Spinal cord (tissue), 10 donors: ENCODE measurements at places on chromosomes 7 and 10. TPM values are rescaled to one million over a fixed set of nuclear protein-coding genes. Genes with fewer than 3 reads are reported as not detected.

TSPAN15 gene
- 27.2 TPM for total RNA-seq

ZNF804B gene
- 5.5 TPM for total RNA-seq

FAM107B gene
- 56.9 TPM for total RNA-seq

DNA sequence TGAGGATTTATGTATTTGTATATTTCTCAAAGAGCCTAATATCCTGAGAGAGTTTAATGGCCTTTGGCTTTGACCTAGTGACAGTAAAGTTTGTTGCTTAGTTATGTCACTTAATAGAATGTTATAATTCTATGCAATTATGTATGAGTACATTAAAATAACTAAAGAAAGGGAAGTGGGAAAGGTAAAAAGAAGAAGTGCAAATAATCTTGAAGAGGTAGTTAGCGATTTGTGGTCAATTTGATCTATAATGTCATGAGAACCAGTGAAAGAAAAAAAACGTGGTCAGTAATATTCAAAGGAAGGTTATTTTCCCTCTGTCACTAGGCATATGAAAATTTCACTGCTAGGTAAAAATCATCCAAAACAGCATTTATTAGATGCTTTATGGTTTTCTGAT lies 143.4 kb upstream of the LSM8 start:
- H3K4me3 ChIP-seq, result no peak overlapping the region
- no peaks in the 10 kb centered on the region for H3K4me1 ChIP-seq
- no peaks in the 10 kb centered on the region for H3K36me3 ChIP-seq

- peaks cover 19% of the 10 kb centered on the region for H3K4me1 ChIP-seq
- H3K27me3 ChIP-seq, result no peaks in the 10 kb centered on the region
- peak within 1 kb of the TSS; percentile 47 for H3K4me3 ChIP-seq
- H3K36me3 ChIP-seq, result no peaks in the 10 kb centered on the region
- peak; percentile 58 for DNase-seq
These were observed at the start of gene SMKR1 for GRCh38 chr7:129501760-129502707. Gene SMKR1, plus strand, starts transcription at chr7:129502531. Its CDS starts 294 bp downstream, at chr7:129502825.

- no peaks in the 10 kb centered on the region for H3K27me3 ChIP-seq
- H3K4me1 ChIP-seq, result no peaks in the 10 kb centered on the region
- no peak overlapping the region for H3K27ac ChIP-seq
- no peak overlapping the region for H3K4me3 ChIP-seq
- DNase-seq, result no peak
These were observed 31.5 kb upstream of the OR9A4 start for GRCh38 chr7:141884539-141885225.

DNA sequence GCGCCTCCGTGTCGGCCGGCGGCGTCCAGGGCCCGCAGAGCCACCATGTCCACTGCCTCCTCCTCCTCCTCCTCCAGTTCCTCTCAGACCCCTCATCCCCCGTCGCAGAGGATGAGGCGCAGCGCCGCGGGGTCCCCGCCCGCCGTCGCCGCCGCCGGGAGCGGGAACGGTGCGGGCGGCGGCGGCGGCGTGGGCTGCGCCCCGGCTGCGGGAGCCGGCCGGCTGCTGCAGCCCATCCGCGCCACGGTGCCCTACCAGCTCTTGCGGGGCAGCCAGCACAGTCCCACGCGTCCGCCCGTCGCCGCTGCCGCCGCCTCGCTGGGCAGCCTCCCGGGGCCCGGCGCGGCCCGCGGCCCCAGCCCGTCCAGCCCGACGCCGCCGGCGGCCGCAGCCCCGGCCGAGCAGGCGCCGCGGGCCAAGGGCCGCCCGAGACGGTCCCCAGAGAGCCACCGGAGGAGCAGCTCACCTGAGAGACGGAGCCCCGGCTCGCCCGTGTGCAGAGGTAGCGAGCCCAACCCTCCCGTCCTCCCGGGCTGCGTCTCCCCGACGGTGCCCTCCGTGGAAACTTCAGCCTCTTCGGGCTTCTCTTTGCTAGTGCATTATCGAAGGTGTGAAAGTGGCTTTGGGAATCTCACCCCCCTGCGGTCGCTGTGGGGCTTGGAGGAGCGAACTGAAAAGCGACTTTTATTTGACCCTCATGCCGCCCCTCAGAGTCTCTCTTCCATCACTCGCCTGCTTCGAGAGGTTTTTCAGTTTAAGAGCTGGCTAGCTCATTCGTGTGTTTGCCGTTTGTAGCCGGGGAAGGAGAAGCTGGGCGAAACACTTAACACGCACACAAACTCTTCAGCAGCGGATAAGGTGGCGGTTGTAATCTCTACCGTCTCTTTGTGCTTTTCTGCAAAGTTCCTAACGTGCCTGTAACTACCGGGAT lies 975 bp downstream of the GLCCI1 start:
- H3K4me1 ChIP-seq, result peaks cover 3% of the 10 kb centered on the region
- H3K27me3 ChIP-seq, result no peaks in the 10 kb centered on the region
- DNase-seq, result peak; percentile 77
- peak overlapping the region; percentile 99 for H3K27ac ChIP-seq
- peak overlapping the region; percentile 88 for H3K4me3 ChIP-seq
- H3K36me3 ChIP-seq, result no peaks in the 10 kb centered on the region

IFIT1 gene
- 35.3 TPM for total RNA-seq

- peaks cover 58% of the 10 kb centered on the region for H3K36me3 ChIP-seq
- DNase-seq, result no peak
- peak overlapping the region; percentile 10 for H3K27ac ChIP-seq
These were observed 18.3 kb downstream of the GPER1 start for GRCh38 chr7:1106063-1106792.

DNA sequence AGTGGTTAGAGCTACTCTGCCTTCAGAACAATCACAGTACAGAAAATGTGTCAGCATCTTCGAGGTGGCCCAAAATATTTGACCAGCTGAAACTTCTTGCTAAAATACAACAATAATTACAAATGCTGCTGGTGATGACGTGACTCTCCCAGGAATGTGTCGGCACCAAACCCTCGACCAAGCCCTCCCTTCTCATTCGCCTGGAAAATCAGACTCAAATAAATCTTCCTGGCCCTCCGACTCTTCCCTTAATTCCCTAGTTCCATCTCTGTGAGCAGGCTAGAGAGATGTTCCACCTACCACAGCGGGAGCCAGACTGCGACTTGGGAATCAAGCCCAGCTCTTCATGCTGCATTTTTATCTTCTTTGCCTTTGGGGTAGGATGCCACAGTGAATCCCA lies 4.1 kb downstream of the PRSS2 start:
- H3K27me3 ChIP-seq, result no peaks in the 10 kb centered on the region
- H3K36me3 ChIP-seq, result no peaks in the 10 kb centered on the region
- H3K27ac ChIP-seq, result no peak overlapping the region

GRCh38 chr10:103480521-103480920 lies 1.5 kb upstream of the CALHM3 start:
- DNase-seq, result no peak
- no peaks in the 10 kb centered on the region for H3K36me3 ChIP-seq
- H3K4me3 ChIP-seq, result no peak overlapping the region
- peaks cover 5% of the 10 kb centered on the region for H3K4me1 ChIP-seq

GATA3 gene
- 0.28 TPM for total RNA-seq

FKBP6 gene
- 0.11 TPM for total RNA-seq

HOXA11 gene
- not detected for total RNA-seq

GRCh38 chr10:87092376-87092860 lies 2.2 kb downstream of the GLUD1 start:
- peak overlapping the region; percentile 80 for H3K4me3 ChIP-seq
- peak overlapping the region; percentile 87 for H3K27ac ChIP-seq
- no peaks in the 10 kb centered on the region for H3K27me3 ChIP-seq
- DNase-seq, result no peak
- peaks cover 15% of the 10 kb centered on the region for H3K4me1 ChIP-seq

DNA sequence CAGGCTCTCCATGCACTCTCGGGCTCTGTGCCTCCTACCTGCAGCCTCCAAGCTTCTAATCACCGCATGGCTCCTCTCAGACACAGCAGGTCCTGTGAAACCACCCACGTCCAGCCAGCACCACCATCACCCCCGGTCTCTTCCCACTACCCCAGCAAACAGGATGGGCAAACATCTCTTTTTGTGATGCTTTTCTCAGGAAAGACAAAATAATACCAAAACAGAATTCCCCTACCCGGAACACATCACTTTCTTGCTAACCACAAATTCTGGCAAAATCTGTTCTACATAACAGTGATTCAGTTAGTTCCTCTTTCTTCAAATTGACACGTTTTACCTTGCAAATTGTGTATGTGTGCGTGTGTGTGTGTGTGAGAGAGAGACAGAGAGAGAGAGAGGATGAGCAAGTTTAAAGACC lies 6.5 kb downstream of the SNX8 start:
- no peaks in the 10 kb centered on the region for H3K4me1 ChIP-seq
- H3K27ac ChIP-seq, result no peak overlapping the region
- no peaks in the 10 kb centered on the region for H3K27me3 ChIP-seq
- no peak for DNase-seq

GRCh38 chr10:6171881-6172695 lies 30.6 kb upstream of the PFKFB3 start:
- H3K4me3 ChIP-seq, result no peak overlapping the region
- H3K27ac ChIP-seq, result no peak overlapping the region
- H3K36me3 ChIP-seq, result peaks cover 5% of the 10 kb centered on the region
- no peak for DNase-seq
- peaks cover 6% of the 10 kb centered on the region for H3K4me1 ChIP-seq

DNA sequence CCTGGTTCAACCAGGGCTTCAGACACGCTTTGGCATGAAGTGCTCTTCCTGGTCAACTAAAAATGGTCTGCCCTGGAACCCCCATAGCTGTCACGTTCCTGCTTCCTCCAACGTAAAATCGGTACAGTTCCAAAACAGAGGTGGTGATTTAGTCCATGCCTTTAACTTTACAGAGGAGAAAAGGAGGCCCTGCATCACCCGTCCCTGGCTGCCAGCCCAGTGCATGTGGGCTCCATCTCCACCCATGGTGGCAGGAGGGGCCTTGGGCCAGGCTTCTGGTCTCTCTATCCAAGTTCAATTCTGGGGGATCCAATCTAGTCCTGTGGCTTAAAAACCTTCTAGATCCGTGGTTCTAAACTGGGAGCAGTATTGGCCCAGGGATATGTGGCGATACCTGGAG lies 18.7 kb downstream of the ECHDC3 start:
- H3K27me3 ChIP-seq, result no peaks in the 10 kb centered on the region
- peaks cover 7% of the 10 kb centered on the region for H3K4me1 ChIP-seq
- no peak overlapping the region for H3K27ac ChIP-seq

GRCh38 chr7:25454562-25455041 lies 226.3 kb upstream of the NPVF start:
- peaks cover 3% of the 10 kb centered on the region for H3K4me1 ChIP-seq
- no peak overlapping the region for H3K4me3 ChIP-seq
- H3K36me3 ChIP-seq, result no peaks in the 10 kb centered on the region
- no peak for DNase-seq
- no peaks in the 10 kb centered on the region for H3K27me3 ChIP-seq
- no peak overlapping the region for H3K27ac ChIP-seq

DNA sequence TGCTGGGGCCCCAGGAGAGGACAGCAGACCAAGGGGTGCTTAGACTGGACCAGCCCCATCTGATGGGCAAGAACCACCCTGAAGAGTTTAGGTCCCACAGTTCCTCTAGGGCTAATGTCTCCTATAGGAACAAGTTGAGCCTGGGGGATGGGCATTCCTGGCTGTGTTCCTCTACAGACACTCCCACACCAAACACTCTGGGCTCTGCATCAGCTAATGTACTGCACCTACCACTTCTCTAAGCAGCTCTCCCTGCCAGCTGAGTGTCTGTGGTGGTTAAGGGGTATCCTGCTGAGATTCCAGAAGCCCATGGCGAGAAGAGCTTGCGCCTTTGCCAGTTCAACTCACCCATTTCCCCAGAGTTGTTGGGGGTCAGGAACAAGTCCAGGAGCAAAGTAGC lies 284.1 kb upstream of the CSTF2T start:
- no peaks in the 10 kb centered on the region for H3K27me3 ChIP-seq
- no peak overlapping the region for H3K4me3 ChIP-seq
- DNase-seq, result no peak
- H3K36me3 ChIP-seq, result no peaks in the 10 kb centered on the region
- no peaks in the 10 kb centered on the region for H3K4me1 ChIP-seq

NDUFB2 gene
- total RNA-seq, result 285 TPM

DNA sequence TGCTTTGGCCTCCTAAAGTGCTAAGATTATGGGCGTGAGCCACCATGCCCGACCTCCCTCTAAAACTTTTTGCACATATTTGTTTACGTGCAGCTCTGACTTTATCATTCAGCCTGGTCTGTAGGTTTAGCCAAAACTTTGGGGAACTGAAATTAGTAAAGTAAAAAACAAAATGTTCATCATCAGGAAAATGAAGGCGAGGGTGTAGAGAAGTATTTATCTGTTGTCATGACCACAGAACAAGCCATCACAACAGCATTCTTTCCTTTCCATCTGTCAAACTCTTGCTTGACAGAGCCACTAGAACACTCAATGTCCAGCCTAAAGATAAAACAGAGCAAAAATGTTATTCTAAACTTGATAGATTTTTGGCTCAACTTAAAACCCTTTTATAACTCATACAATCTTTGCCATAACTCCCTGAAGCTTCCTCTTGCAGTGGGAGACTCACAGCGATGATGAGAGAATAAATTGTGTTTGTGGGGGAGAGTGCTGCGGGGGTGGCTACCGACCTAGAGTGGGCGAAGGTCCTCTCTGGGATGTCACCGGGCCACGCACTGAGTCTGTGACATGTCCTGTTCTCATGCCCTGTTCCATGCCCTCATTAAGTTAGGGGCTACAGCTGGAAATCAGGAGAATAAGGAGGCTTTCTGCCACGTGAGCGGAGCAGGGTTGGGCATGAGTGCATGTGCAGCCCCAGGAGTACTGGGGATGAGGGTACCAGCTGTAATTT lies 58.6 kb upstream of the MKRN1 start:
- H3K36me3 ChIP-seq, result peaks cover 72% of the 10 kb centered on the region
- H3K4me3 ChIP-seq, result no peak overlapping the region
- no peaks in the 10 kb centered on the region for H3K27me3 ChIP-seq
- H3K27ac ChIP-seq, result no peak overlapping the region

DNA sequence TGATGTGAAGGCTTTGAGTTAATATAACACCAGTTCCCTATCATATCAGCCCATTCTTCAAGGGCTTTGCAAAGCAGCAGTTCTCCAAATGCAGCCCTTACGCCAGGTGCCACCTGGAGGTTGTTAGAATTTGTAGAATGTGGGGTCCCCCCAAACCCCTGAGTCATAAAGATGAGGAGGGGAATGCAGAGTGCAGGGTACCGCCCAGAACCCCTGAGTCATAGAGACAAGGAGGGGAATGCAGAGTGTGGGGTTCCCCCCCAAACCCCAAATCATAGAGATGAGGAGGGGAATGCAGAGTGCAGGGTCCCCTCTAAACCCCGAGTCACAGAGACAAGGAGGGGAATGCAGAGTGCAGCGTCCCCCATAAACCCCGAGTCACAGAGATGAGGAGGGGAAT lies 605.8 kb downstream of the PTPRN2 start:
- no peaks in the 10 kb centered on the region for H3K36me3 ChIP-seq
- no peaks in the 10 kb centered on the region for H3K27me3 ChIP-seq
- H3K4me3 ChIP-seq, result no peak overlapping the region
- peaks cover 34% of the 10 kb centered on the region for H3K4me1 ChIP-seq

PON1 gene
- total RNA-seq, result 0.59 TPM

- H3K4me1 ChIP-seq, result no peaks in the 10 kb centered on the region
- H3K27ac ChIP-seq, result no peak overlapping the region
- no peaks in the 10 kb centered on the region for H3K27me3 ChIP-seq
- peaks cover 55% of the 10 kb centered on the region for H3K36me3 ChIP-seq
- no peak overlapping the region for H3K4me3 ChIP-seq
These were observed 60.4 kb downstream of the CLIP2 start for GRCh38 chr7:74349621-74350020.

PRKAR2B gene
- total RNA-seq, result 22.2 TPM

- no peak overlapping the region for H3K4me3 ChIP-seq
- peaks cover 1% of the 10 kb centered on the region for H3K36me3 ChIP-seq
- no peak overlapping the region for H3K27ac ChIP-seq
- no peaks in the 10 kb centered on the region for H3K27me3 ChIP-seq
- H3K4me1 ChIP-seq, result peaks cover 32% of the 10 kb centered on the region
These were observed 22.6 kb downstream of the KCNMA1 start for GRCh38 chr10:77614778-77615625.

SLC18A3 gene
- total RNA-seq, result 1.9 TPM
